Activated naive CD4-positive, alpha-beta T cell treated with anti-CD3 and anti-CD28 coated beads, Interleukin-2, amount 50 U/mL, for 72 hours (primary cell): ENCODE measurements at places on chromosomes 4 and X. TPM values are rescaled to one million over a fixed set of nuclear protein-coding genes. Genes with fewer than 3 reads are reported as not detected.

DNA sequence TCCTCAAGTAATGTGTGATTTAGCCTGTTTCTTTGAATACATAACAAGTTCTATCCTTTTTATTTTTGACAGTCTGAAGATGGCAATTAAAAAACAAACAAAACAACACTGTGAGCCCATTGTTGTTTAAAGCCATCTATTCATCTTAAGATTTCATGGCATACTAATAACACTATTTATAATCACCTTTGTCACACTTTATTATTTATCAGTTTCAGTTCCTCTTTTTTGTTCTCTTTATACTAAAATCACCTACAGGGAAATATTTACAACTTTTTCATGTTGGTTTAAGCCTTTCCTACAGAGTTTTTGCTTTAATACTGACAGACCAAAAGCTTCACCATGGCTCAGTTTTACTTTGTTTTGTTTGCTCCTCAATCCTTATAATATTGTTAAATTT is 247.4 kb upstream of the CTSO start:
- DNase-seq, result no peak

GRCh38 chrX:13689741-13690211 is 848 bp downstream of the RAB9A start:
- DNase-seq, result no peak

GRCh38 chr4:58456727-58457384 is 1346.7 kb upstream of the IGFBP7 start:
- DNase-seq, result no peak

NXF2 gene
- not detected for total RNA-seq

XIAP gene
- 36.0 TPM for total RNA-seq
